ENCODE measurements at places on chromosomes 1 and 21.

GRCh38 chr1:161046605-161047228 is 940 bp upstream of the USF1 start:
- DNase-seq: no peak

DNA sequence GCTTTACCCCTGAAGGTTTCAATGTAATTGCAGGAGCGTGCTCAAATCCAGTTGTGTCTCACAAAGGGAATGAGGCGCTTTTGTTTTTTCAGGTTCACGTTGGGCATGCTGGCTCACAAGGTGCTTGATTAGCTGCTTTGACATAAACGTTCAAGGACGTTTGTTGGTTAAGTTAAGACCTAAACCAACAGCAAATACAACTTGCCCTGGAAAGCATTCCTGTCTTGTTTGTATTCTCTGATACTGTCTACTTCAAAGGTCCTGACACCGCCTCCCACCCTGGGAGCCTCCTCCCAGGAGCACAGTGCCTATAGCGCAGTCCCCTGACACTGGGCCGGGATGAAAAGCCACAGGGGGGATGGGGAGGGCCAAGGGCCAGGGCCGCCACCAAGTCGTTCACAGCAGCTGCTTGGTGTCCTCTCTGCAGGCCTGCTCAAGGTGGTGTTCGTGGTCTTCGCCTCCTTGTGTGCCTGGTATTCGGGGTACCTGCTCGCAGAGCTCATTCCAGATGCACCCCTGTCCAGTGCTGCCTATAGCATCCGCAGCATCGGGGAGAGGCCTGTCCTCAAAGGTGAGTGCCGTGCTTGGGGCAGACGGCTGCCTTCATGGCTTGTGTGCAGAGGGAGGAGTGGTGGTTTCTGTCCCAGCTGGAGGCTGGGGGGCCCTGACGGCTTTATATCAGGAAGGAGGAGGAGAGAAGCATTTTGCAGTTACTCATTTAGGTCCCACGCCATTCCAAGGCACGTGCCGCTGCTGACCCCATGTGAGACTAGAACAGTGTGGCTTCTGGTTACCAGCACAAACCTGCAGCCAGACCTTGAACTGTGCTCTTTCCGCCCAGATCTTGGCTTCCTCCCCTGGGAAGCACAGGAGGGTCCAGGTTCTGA is 6.1 kb downstream of the FAM3B start:
- DNase-seq: no peak

DNA sequence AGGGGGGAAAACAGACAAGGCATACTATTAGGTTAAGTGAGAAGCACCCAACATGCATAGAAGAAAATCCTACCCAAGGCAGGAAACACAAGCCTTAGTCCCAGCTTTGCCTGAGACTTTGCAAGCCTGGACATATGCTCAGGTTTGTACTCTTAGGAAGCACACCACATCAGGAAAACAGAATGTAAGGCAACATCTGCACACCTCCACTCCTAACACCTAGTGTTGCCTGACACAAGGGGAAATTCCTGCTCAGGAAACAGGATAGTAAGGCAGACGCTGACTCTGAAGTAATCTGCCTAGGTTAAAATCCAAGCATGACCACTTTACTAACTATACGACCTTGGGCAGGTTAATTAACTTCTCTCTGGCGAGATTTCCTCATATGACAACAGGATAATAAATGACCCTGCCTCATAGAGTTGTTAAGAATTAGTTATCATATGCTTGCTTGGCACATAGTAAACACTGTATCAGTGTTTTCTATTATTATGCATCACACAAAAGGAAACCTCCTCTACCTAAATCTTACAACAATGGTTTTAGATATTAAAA is 119.8 kb downstream of the ZZZ3 start:
- DNase-seq: no peak

GRCh38 chr1:212466437-212466836 is 33.7 kb downstream of the NENF start:
- no peak for DNase-seq

DNA sequence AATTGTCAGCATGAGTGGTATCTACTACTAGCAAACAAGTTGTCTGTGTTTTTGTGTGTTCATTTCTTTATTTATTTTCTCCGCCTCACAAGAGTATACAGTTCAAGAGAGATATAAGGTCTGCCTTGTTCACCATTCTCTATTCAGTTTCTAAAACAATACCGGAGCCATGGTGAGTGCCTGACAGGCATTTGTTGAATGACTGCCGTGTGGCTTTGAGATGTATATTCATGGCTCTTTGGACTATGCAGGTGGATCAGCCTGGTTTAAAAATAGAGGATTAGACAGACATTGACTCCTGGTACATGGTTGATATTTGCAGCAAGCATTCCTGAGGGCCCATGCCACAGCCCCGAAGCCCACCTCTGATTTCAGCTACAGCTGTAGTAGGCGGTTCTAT is 89.7 kb downstream of the PGM1 start:
- DNase-seq: no peak
